Activated CD4-positive, alpha-beta memory T cell treated with anti-CD3 and anti-CD28 coated beads, Interleukin-2, amount 10 ng/mL, durations not matched to agents 7 days and 5 days (primary cell): ENCODE measurements at places on chromosomes 2 and 18.
A peak's percentile ranks its signal among the peaks of the same experiment; 100 is the strongest.

- DNase-seq: peak; percentile 12
These were observed 34.1 kb downstream of the SLC66A2 start for GRCh38 chr18:79917169-79917852.

DNA sequence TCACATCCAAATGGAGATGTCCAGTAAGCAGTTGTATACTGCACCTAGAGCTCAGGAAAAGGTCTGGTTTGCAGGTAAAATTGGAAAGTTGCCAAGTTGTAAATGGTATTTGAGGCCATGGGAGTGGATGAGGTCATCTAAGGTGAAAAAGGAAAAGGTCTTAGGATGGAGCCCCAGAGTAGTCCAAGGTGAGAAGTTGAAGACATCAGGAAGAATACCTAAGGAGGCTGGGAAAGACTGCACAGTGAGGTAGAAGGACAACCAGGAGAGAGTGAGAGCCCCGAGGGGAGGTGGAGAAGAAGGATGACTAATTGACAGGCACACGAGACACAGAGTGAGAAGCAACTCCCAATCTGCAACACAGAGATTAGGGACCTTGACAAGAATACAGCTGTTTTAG lies 10.7 kb downstream of the DPP4 start:
- no peak for DNase-seq

DNA sequence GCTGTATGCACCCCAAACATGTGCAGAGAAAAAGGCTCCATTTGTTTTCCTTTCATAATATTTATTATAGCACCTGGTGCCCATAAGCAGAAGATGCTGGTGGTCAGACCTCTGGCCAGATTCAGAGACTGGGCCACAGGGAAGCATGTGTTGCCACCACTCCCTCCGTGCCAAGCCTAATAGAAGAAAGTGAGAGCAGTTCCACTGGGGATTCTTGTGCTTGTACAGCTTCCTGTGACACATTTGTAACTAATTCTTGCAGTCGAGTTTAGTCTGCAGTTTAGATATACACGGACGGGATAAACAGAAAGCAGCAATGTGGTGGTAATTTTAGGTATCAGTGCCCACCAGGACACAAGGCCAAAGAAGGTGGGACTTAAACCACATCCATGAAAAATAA lies 135.4 kb upstream of the PIEZO2 start:
- DNase-seq: no peak

DNA sequence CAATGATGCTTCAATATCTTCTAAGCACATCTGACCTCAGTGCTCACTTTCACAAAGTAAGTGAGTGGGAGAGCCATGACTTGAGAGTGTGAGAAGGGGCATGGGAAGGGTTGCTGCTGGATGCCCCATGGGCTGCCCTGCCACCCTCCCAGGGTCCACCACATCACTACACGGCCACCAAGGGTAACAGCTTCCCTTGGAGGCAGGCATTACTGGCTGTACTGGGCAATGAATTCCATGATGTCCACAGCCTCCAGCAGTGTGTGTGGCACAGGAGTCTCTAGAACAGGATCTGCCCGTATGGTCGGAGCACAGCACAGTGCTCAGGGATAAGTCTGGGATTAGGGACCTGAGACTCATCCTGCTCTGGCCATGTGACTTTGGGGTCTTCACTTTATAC lies 481.0 kb upstream of the MYT1L start:
- no peak for DNase-seq

DNA sequence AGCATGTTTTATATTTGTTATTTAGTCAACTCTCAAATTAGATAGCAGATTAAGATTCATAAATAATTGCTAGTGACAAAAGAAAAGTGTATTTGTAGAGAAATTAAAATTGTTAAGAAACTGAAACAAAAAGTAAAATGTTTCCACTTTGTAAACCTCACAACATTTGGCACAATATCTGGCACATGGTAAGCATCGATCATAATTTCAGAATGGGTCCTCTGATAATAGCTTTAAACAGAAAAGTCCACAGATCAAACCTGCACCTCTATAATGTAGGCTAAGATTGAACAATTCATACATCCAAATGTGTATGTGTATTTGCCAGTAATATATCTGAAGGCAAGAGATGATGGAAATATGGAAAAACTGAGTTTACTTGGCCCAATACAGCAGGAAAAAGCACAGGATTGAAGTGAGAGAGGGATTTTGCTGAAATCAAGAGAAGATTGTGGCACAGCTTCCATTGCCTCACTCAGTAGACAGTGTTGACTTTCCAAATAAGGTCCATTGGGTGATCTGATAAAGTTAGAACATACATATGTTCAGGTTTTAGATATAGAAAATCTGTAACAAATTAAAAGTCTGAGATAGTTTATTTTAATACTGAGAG lies 39.4 kb downstream of the COBLL1 start:
- no peak for DNase-seq

DNA sequence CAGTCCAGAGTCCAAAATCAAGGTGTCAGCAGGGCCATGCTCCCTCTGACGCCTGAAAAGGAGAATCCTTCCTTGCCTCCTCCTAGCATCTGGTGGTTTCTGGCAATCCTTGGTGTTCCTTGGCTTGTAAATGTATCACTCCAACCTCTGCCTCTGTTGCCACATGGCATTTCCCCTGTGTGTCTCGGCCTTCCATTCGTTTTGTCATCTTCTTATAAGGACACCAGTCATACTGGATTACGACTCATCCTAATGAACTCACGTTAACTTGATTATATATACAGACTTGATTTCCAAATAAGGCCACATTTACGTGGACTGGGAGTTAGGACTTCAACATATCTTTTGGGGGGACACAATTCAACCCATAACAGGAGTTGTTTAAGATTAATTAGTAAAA lies 15.8 kb downstream of the PMAIP1 start:
- DNase-seq: no peak

DNA sequence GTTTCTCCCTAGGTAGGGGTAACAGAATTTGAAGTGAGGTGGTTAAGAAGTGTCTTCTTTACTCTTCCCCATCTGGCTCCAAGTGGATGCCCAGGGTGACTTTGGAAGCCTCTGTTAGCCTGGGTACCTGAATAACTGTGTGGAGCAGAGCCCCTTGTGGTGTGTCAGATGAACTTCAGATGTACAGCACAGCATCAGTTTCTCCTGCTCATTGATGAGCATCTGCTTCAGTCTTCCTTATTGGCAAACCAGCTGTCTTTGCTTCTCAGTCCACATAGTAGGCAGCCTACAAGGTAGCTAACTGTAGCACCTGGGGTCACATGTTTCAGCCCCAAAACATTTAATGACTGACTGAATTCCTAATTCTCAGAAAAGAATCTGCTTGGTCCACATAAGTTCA lies 56.2 kb upstream of the ATP8B1 start:
- DNase-seq: no peak

GRCh38 chr18:28152754-28153153 lies 24.2 kb downstream of the CDH2 start:
- no peak for DNase-seq

- DNase-seq: no peak
These were observed 8.0 kb downstream of the SIX3 start for GRCh38 chr2:44949329-44950151.

GRCh38 chr2:120450196-120450820 lies 104.4 kb downstream of the INHBB start:
- DNase-seq: no peak

GRCh38 chr2:142041105-142041504 lies 89.7 kb downstream of the LRP1B start:
- no peak for DNase-seq

GRCh38 chr2:213723041-213723560 lies 438.8 kb downstream of the SPAG16 start:
- DNase-seq: no peak

GRCh38 chr2:201786471-201786870 lies 5.7 kb upstream of the ALS2 start:
- DNase-seq: no peak

DNA sequence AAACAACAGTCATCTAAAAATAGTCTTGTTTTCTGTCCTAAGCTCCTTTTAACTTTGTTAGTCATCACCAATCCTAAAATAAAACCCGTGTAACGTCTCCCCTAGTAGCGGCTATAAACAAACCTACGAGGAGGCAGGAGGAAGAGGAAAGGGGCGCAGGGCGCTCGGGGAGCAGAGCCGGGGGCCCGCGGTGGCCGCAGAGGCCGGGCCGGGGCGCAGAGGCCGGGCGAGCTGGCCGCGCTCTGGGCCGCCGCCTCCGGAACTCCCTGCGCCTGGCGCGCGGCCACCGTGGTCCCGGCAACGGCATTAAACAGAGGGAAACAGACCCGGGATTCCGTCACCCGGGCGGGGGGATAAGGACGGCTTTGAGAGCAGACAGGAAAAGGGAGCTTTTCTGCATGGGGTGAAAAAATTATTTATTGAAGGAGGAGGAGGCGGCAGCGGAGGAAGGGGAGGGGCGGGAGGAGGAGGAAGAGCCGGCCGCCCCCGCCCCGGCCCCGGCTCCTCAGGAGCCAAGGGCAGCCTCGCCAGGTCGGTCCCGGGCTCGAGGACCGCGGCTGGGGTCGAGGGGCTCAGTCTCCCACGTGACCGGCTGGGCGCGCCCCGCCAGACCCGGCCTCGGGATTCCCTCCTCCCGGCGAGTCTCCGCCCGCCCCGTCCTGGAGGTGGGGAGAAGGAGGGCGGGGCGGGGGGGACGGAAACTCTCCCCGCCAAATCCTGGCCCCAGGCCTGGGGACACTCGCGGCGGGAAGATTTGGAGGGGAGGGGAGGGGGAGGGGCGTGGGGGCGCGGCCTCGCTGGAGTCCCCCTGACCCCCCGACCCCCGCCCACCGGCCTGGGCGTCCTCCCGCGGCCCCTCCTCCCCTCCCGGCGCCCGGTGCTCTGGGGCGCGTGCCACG lies 1.8 kb upstream of the NFATC1 start:
- peak; percentile 42 for DNase-seq

DNA sequence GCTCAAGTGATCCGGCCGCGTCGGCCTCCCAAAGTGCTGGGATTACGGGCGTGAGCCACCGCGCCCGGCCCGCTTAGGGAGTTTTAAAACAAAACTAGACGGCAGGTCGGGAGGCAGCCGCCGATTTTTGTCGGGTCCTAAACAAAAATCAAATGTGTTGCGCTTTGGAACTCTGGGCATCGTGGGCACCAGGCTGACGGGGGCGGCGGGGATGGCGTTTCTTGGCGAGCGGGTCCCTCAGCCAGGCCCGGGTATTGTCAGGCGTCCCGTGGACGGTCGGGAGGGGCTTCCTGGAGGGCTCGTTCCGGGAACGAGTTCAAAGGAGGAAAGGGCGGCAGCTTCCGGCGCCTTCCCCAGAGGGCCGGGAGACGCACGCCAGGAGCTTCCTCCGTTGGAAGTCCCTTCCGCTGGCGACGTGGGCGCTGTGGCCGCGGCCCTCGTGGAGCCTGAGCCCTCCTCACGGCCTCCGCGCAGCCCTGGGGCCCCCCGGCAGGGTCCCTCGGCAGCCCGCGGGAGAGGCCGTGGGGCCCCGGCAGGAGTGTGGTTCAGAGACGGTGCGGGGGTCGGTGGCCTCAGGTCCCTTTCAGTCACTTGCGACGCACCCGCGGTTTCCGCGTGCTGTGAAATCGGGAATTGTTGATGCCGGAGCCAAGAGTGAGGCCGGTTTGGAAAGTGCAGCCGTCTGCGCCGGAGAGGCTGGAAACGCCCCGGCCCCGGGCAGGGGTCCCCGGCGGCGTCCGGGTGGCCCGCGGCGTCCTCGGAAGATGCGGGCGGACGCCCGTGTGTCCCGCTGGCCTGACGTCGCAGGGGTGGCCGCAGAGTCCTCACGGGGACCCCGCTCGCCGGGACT lies 59.3 kb downstream of the EMILIN2 start:
- DNase-seq: peak; percentile 53

DNA sequence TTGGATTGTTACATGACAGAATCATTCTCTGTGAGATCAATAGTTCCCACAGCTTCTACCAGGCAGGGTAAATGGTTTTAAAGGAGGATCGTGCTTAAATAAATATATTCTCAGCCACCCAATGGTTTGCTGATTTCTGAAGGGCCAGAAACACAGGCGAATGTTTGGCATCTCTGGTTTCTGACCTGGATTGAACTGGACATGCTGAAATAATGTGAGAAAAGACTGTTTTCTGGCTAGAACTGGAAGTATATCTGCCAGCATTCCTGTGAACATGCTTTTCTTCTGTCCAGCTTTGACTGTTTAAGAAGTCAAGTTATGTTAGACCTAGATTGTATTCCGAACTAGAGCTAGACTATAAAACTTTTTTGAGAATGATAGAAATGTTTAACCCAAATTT lies 77.1 kb upstream of the COL3A1 start:
- no peak for DNase-seq

DNA sequence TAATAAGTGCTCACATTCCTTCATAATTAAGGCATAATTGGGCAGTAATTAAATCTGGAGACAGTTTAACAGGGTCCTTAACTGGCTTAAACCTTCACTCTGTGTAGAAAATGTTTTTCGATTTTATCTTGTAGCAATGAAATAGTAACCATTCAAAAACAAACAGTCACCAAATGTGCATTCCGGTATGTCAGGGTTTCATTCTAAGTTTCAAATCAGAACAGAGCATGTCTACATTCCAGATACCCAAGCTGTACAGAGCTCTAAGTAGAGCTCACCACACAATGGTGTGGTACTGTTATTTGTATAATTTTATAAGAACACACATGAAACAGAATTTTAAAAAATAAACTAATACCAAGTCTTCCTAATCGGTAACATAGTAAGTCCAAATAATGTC lies 52.6 kb downstream of the SMAD2 start:
- no peak for DNase-seq

- no peak for DNase-seq
These were observed 15.6 kb downstream of the SUCLG1 start for GRCh38 chr2:84443477-84443876.

DNA sequence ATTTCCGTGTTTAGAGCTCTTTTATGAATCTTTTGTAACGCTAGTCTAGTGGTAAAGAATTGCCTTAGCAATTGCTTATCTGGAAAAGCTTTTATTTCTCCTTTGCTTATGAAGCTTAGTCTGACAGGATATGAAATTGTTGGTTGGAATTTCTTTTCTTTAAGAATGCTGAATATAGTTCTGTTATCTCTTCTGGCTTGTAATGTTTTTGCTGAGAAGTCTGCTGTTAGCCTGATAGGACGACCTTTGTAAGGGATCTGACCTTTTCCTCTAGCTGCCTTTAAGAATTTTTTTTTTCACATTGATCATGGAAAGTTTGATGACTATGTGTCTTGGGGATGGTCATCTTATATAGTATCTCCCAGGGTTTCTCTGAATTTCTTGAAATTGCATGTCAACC lies 101.1 kb downstream of the TRABD2A start:
- no peak for DNase-seq
